ENCODE measurements at places on chromosomes 3 and 15.
A peak's percentile ranks its signal among the peaks of the same experiment; 100 is the strongest.

GRCh38 chr15:79962178-79962577, 8.8 kb downstream of the BCL2A1 start:
- DNase-seq: no peak

DNA sequence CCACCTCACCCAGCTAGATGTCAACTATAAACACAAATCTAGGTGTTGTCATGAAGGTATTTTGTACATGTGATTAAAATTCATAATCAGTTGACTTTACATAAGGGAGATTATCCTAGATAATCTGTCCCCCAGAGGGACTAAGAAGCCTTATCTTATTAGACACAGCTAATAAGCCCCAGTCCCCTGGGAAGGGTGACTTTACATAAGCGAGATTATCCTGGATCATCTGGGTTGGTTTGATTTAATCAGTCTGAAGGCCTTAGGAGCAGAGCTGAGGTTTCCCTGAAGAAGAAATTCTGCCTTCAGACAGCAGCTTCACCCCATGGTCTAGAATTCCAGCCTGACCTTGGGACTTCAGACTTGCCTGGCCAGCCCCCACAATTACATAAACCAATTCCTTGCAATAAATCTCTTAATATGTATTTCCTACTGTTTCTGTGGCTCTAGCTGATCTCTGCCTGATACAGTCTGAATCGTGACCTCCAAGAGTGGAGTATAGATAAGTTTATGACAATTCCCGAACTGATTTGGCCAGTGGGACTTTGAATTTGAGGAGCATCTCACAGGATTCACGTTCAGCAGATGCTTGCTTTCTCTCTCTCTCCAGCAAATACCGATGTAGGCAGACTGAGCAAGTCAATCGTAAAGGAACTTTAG, 66.5 kb downstream of the MRPL46 start:
- no peak for DNase-seq

DNA sequence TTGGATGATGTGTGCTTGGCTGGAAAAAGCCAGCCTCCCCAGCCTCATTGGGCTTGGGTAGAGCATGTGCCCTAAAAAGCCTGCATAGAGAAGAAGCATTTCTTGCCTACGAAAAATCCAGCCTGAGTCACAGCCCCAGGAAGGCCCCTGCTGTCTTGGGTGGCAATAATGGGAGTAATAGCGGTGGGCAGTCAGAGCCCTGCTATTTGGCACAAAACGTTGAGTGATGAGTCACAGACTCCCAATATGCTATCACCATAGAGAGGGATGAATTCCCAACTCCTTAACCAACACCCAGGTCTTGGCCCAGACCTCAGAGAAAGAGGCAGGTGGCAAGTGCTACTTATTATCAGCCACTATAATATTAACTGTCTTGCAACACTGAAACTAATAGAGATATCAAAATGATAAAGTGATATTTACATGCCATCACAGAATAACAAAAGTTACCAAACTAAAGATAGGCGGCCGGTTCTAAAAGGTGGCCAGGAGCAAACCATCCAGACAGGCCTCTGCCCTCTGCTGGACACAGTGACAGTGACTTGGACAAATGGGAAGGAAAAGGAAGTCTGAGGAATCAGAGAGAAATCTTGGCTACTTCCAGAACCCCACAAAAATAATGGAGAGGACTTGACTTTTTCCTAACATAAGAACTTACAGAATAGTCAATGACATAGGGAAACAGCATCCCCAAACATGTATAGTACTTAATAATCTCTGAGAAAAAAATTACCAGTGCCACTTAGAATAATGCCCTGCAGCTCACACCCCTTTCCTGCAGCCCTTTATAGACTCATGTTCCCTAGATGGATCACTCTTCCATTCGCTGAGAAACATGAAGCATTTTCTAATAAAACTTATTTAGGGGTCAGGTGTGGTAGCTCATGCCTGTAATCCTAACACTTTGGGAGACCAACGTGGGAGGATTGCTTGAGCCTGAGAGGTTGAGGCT, 51.9 kb upstream of the MUC13 start:
- DNase-seq: no peak

DNA sequence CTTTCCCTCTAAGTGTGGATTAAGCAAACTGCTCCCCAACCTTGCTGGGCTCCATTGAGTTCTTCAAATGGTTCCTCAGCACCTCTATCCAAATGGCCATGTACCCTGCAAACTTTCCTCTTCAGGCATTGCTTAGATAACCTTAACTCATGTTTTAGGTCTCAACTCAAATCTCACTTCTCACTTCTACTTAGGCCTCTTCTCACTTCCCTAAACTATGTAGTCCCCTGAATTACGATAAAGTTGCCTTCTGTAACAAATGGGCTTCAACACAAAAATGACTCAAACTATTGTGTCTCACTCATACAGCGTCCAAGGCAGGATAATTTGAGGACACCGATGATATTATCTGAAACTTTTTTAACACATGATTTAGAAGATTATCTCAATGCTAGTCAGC, 62.4 kb upstream of the STAC start:
- DNase-seq: no peak

- DNase-seq: no peak
Observed at GRCh38 chr15:79035111-79035601, 55.4 kb downstream of the RASGRF1 start.

GRCh38 chr3:9066775-9067174, 103.5 kb upstream of the RAD18 start:
- no peak for DNase-seq

DNA sequence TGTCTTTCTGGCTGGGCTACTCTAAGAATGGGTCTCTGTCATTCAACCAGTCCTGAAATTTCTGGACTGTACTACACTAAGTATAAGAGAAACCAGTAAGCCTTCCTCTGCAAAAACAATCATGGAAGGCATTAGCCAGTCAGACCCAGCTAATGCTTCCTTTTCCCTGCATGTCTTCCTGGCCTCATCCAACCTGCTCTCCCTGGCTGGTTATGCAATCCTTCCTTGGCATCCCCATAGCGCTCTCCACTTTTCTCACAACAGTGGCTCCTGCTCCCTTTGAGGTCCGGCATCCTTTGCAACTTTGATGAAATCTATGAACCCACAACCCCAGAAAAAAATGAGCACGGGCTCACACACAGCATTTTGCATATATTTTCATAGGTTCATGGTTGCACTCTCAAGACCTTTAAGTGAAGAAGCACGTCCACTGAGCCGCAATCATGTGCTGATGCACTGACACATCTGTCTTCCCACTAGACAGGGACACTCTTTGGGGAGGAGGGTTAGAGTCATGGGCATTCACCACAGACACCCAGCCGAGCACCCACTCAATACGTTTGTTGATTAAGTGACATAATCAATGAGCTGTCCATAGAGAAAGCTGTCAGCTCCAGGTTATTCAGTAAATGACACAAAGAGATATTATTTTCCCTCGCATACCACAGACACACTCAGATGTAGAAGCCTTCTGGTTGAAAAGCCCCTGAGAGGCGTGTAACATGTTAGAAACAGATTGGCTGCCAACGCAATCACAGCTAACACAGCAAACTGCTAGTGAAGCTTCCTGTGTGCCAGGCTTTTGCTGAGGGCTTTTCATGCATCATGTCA, 66.7 kb downstream of the PLD1 start:
- no peak for DNase-seq

- no peak for DNase-seq
Observed at GRCh38 chr3:158679547-158680000, 7.1 kb upstream of the LXN start.

DNA sequence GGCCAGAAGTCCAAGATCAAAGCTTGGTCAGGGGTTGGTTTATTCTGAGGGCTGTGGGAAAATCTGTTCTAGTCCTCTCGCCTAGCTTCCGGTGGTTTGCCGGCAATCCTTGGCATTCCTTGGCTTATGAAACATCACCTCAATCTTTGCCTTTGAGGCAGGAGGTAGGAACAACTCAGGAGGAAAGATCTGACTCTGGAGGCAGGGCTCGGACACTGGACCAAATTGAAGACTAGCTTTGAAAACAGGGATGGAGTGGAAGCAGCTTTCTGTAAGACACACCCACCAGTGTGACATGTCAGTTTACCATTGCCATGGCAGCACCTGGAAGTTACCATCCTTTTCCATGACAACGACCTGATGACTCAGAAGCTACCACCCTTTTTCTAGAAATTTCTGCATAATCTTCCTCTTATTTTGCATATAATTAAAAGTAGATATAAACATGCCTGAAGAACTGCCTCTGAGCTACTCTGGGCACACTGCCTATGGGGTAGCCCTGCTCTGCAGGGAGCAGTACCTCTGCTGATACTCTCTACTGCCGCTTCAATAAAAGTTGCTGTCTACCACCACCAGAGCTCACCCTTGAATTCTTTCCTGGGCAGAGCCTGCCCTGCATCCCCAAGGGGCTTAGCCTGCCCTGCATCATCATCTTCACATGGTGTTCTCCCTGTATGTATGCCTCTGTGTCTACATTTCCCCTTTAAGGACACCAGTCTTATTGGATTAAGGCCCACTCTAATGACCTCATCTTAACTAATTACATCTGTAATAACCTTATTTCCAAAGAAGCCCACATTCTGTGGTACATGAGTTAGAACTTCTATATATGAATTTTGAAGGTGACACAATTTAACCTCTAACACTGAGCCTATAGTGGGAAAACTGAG, 38.3 kb upstream of the TM4SF4 start:
- no peak for DNase-seq

DNA sequence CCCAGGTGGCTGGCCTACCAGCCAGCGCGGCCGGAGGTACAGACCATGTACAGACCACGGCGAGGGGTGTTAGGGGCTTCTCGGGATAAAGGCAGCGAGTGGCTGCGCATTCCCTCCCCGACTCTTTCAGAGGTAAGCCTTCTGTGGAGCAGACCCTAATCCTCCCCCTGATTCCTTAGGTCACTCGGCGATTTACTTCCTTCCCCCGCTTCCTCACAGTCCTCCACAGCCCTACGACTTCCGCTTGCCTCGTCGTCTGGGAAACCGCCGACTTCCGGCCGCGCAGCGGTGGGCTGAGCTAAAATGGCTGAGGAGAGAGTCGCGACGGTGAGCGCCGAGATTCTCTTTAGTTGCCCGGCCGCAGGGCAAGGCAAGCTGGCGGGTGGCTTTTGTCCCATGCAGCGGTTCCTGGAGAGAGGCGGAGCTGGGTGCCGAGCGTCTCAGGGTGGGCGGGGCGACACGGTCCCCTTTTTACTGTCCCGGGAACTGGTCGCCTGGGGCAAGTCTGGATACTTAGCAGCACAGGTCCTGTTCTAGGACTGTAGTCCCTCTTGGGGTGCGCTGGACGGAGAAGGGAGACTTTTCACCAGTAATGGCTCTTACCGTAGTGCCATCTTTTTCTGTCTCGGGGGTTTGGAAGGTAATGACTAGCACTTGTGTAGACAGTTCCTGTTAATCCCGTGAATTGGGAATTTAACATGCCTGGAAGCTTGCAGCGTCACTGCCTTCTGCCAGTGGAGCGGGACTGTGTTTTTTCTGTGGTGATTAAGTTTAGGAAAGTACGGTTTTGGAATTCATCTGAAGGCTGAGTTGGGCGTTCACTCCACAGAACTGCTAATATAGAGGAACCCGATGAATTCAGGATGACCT, at the start of the genes BBS4 and HIGD2B:
Gene BBS4 (plus strand): TSS at position 283 of the 870 bp plus-strand sequence. CDS start 21 bp downstream, at position 304.
Gene HIGD2B (minus strand): TSS at position 258 of the 870 bp plus-strand sequence. CDS start 9,808 bp downstream, outside the sequence.
- DNase-seq: peak; percentile 68

DNA sequence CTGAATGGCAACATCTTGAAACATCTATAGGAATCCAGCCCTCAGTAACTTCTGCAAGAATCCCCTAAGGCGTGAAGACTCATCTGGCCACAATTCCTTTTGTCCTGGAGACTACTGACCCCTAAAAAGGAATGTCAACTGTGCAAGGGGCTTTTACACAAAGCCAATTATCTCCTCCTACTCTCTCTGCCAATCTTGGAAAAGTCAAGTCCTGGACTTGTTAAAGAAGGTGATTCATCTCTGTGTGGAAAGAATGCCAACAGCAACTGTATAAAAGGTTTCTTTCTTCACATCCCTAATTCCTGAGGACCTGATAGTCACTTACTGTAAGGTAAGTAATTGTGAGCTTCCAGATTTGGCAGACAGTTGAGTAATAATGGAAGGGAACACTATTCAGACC, 22.3 kb downstream of the THRB start:
- no peak for DNase-seq

- DNase-seq: no peak
Observed at GRCh38 chr15:49330166-49330565, 92.9 kb upstream of the FGF7 start.

Measured in activated T-helper 1 cell treated with anti-CD3 and anti-CD28 coated beads, Interleukin-2, amount 50 U/mL, for 16 hours (primary cell).